ENCODE measurements at places on chromosomes 2 and 18.
A peak's percentile ranks its signal among the peaks of the same experiment; 100 is the strongest.

- DNase-seq: no peak
Observed at GRCh38 chr2:149410701-149411484, 80.5 kb downstream of the LYPD6 start.

DNA sequence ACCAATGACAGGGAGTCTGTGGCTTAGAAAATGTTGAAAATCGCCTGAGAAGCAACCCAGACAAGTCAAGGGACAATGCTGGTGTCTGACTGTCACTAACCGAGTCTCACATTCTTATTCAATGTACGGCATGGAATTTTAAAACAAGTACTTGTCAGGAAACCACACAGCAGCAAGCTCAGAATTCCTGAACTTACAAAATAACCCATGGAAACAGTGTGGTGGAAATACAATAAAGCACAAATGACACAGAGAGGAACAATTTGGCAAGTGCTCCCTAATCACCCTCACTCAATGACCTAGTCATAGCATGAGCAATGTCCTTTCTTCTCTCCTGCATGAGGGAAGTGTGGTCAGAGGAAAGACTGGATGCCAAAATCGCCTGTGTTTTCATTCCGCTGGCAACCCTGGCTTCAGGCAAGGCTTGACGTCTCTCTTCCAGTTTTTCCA, 154.0 kb downstream of the SATB2 start:
- peak; percentile 9 for DNase-seq

- no peak for DNase-seq
Observed at GRCh38 chr2:53242090-53242489, 525.5 kb upstream of the CHAC2 start.

DNA sequence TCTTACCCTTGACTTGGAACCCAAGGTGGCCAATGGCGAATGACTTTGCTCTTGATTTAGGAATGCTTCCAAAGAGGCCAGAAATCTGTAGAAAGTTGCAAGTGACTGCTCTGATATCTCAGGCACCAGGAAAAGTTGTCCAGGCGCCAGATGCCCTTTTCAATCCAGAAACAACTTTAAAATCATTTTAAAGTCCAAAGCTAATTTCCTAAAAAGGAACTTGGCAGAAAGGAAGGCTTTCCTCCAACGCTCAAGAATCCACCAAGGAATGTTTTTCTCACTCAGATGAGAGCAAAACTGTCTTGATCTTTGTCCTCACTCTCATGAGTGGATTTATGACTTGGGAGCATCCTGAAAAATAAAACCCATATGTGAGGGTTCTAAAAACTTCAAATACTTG, 5.3 kb downstream of the NGEF start:
- DNase-seq: no peak

DNA sequence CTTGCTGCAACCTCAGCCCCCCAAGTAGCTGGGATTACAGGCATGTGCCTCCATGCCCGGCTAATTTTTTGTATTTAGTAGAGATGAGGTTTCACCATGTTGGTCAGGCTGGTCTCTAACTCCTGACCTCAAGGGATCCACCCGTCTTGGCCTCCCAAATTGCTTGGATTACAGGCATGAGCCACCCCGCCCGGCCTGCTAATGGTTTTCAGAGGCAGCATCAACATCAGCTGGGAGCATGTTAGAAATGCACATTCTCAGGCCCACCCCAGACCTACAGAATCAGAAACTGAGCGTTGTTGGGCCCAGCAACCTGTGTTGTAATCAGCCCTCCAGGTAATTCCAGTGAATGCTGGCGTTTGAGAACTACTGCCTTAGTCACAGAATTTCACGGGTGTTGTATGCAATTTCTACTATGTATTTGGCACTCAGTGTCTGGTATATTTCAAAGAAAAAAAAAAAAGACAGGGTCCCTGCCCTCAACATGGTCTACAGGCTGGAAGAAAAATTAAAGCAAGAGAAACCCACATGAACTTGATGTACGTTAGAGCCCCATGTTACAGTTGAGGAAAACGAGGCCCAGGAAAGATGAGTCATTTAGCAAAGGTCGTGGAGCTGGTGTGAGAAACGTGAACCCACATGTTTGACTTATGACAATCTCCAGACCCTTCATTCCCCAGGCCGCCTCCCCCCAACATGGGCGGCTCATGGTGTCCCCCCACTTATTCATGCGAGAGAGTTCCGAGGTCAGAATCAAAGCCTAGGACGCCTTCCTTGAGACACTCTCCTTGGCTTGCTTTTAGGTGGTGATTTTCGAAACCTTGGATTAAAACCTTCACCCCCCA, 35.3 kb downstream of the SH3BP4 start:
- DNase-seq: no peak

DNA sequence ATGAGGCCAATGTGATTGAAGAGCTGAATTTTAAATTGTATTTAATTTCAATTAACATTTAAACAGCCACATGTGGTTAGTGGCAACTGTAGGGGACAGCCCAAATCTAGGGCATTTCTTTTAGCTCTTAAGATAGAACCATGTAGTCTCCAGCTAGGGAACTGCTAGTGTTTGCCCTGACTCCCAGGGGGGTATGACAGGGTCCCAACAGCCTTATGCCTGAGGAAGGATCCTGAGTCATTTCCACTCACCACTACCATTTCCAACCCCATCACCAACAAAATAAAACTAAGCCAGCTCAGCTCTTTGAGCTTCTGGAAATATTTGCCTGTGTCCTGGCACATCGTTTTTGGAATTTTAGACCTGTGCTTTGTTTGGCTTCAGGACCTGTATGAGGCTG, 13.7 kb upstream of the GMCL1 start:
- no peak for DNase-seq

GRCh38 chr2:42560899-42561298, 7.5 kb upstream of the MTA3 start:
- DNase-seq: no peak

DNA sequence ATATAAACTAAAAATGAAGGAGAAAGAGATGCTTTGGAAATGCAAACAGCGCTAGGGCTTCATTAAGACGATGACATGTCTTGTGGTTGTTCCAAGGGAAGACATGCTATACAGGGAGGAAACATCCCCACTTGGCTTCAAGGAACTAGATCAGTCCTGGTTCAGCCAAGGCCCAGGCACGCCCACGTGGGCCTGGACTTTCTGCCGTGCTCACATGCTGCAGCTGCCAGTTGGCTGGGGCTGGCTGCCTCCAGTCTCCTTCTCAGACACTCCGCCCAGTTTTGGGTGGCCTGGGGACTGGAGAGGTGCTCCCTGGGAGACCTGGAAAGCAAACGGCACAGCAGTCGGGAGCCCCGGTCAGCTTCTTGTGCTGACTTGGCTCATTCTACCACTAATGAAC, 109.6 kb downstream of the GLI2 start:
- no peak for DNase-seq

GRCh38 chr2:105113616-105114291, 75.9 kb downstream of the MRPS9 start:
- no peak for DNase-seq

DNA sequence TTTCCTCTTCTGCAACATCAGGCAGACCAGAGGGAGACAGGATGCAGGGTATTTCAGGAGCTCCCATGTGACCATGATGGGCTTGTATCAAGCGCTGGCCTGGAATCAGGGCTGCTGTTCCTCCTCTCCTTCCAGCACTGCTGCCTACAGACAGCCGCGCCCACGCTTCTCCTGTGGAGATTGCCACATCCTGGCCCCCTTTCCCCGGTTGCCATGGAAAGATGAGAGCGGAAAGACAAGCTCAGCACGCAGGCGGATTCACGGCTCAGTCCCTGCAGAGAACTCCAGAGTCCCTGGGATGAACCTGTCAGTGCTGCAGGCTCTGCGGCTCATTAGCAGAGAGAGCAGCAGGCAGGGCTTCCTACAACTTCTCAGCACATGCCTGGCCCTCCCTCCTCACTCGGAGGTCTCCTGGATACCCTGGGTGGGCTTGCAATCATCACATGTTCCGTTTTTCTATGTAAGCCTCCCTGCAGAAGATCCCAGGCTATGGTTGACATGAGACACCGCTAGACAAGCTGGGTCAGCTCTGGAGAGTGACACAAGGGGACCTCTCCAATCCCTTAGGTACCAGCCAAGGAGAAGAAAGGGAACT, 497.8 kb upstream of the MYT1L start:
- DNase-seq: no peak

GRCh38 chr2:120609826-120610395, 125.8 kb upstream of the GLI2 start:
- no peak for DNase-seq

DNA sequence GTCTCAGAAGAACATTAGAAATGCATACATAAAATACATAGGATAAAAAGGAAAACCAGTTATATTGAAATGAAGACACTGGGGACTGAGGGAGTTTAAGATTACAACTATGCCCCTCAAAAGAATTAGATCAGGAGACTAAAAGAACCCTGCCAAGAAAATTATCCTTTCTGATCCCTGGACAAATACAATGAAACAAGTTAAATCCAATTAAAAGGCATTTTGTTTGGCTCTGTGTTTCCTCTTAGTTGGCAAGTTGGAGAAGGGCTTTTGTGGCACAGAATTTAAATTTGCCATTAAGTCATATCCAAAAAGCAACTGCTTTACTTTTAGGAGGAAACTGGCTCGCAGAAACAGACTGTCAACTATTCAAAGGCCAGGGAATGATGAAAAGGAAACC, 99.1 kb upstream of the CD302 start:
- no peak for DNase-seq

- no peak for DNase-seq
Observed at GRCh38 chr18:8084160-8084559, 517.0 kb downstream of the PTPRM start.

Data from thoracic aorta (tissue), 2 donors.